Bronchus fibroblast of lung (primary cell): ENCODE measurements at places on chromosomes 6 and 20. TPM values are rescaled to one million over a fixed set of nuclear protein-coding genes. Genes with fewer than 3 reads are reported as not detected.

RFX6 gene
- total RNA-seq: not detected in 2 replicates

METTL24 gene
- total RNA-seq: not detected in 2 replicates

KCNK5 gene
- total RNA-seq: under 0.01 and 0.15 TPM in 2 replicates

GABBR1 gene
- 4.4 and 4.8 TPM in 2 replicates for total RNA-seq

DIDO1 gene
- 26.1 and 26.5 TPM in 2 replicates for total RNA-seq

TAAR6 gene
- not detected in 2 replicates for total RNA-seq

SLC24A3 gene
- total RNA-seq: under 0.01 TPM in 1 of 2 replicates, not detected in the other

OR2B6 gene
- not detected in 2 replicates for total RNA-seq

CRYBG1 gene
- total RNA-seq: 8.0 and 8.2 TPM in 2 replicates

TGM3 gene
- total RNA-seq: not detected in 2 replicates

SIRPG gene
- total RNA-seq: not detected in 2 replicates

ZBTB9 gene
- total RNA-seq: 3.7 TPM in 2 replicates

F13A1 gene
- not detected in 2 replicates for total RNA-seq

SRMS gene
- not detected in 2 replicates for total RNA-seq

CLIC5 gene
- not detected in 2 replicates for total RNA-seq

BMP6 gene
- total RNA-seq: 0.15 TPM in 1 of 2 replicates, not detected in the other

CRISP3 gene
- total RNA-seq: not detected in 2 replicates

LY6G5C gene
- total RNA-seq: 1.0 and 2.2 TPM in 2 replicates

ECT2L gene
- not detected in 2 replicates for total RNA-seq

KIAA1755 gene
- 0.89 and 1.5 TPM in 2 replicates for total RNA-seq

JARID2 gene
- total RNA-seq: 5.2 and 5.4 TPM in 2 replicates

CST2 gene
- total RNA-seq: not detected in 2 replicates

TP53TG5 gene
- not detected in 2 replicates for total RNA-seq

FAM209A gene
- not detected in 2 replicates for total RNA-seq

ARFGAP1 gene
- total RNA-seq: 58.3 and 63.9 TPM in 2 replicates

SLC22A16 gene
- total RNA-seq: 0.15 and 0.17 TPM in 2 replicates

SPATA2 gene
- total RNA-seq: 3.0 TPM in 2 replicates

HSPA1L gene
- total RNA-seq: 0.30 and 0.50 TPM in 2 replicates

PPP1R14C gene
- total RNA-seq: not detected in 2 replicates

TRIM40 gene
- not detected in 2 replicates for total RNA-seq

SLC22A23 gene
- total RNA-seq: under 0.01 and 0.17 TPM in 2 replicates

HUS1B gene
- 0.17 TPM in 1 of 2 replicates, not detected in the other for total RNA-seq

OR2J2 gene
- not detected in 2 replicates for total RNA-seq

TNFRSF21 gene
- total RNA-seq: 6.7 and 8.2 TPM in 2 replicates
